Smooth muscle cell of the brain vasculature (primary cell): ENCODE measurements at places on chromosomes 5 and 9.

DNA sequence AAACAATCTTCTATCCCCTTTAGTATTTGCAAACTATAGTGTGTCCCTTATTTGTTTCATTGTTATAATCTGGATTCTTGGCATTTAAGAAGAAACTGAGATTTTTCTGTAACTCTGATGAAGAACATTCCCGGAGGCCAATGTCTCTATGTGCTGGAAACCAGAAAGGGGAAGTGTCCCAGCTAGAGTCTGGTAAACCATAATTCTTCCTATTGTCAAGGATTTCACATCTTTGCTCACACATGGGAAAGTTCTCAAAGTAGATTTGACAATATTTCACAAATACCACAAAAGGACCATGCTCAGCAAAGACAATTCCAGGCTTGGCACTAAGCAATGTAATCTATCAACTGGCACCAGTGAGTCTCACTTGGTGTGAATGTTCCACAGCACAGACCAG, 146.8 kb downstream of the MUSK start:
- DNase-seq: no peak

- no peak for DNase-seq
These were observed 53.7 kb downstream of the CERT1 start for GRCh38 chr5:75457691-75458090.

GRCh38 chr9:104987743-104988142, 59.8 kb upstream of the ABCA1 start:
- no peak for DNase-seq

DNA sequence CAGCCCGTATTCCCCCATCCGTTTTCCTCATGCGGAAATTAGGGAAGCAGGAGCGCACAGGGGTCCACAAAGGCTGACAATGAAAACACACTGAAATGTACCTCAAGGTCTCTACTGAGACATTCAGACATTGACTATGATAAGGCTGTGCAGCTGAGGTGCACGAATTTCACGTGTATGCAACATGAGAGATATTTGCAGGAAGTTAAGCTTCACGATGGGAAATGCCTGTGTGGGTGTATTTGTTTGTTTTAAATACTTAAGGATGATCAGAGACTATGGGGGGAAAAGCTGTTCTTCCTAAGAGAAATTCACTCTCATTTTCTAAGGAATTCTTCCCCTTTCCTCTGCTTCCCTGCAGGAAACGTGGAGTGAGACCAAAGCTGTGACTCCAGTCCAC, 2.6 kb upstream of the SPATA31E1 start:
- DNase-seq: no peak

DNA sequence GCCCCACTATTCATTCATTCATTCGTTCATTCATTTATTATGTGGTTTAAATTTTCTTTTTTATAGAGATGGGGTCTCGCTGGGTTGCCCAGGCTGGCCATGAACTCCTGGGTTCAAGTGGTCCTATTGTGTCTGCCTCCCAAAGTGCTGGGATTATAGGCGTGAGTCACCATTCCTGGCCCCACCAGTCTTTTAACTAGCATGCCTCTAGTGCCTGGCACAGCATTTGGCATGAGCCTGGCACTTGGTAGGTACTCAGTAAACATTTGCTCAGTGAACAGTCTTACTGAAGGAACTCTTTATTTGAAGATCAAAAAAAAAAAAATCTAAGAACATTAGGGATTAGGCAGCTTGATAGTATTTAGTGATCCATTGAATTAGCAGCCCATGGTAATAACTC, 98.1 kb downstream of the KDM4C start:
- DNase-seq: no peak

DNA sequence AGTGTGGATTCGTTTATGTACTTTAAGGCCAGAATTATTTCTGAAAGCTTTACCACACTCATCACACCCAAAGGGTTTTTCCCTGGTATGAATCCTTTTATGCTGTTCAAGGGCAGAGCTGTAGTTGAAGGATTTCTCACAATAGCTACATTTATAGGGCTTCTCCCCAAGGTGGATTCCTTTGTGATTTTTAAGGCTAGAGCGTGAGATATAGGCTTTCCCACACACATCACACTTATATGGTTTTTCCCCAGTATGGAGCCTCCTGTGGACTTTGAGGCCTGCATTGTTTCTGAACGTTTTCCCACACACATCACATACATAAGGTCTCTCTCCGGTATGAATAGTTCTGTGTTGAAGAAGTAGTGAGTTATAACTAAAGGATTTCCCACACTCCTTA, 11.2 kb downstream of the ZFP62 start:
- DNase-seq: no peak

DNA sequence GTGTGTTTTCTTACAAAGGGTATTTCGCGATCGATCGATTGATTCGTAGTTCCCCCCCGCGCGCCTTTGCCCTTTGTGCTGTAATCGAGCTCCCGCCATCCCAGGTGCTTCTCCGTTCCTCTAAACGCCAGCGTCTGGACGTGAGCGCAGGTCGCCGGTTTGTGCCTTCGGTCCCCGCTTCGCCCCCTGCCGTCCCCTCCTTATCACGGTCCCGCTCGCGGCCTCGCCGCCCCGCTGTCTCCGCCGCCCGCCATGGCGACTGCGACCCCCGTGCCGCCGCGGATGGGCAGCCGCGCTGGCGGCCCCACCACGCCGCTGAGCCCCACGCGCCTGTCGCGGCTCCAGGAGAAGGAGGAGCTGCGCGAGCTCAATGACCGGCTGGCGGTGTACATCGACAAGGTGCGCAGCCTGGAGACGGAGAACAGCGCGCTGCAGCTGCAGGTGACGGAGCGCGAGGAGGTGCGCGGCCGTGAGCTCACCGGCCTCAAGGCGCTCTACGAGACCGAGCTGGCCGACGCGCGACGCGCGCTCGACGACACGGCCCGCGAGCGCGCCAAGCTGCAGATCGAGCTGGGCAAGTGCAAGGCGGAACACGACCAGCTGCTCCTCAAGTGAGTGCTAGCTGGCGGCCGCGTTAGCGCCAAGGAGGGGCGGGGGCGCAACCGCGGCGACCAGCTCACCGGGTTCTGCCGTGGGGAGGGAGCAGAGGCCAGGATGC, 480 bp downstream of the LMNB1 start:
- DNase-seq: no peak

- DNase-seq: no peak
These were observed 103.6 kb upstream of the KLF9 start for GRCh38 chr9:70517926-70518610.

DNA sequence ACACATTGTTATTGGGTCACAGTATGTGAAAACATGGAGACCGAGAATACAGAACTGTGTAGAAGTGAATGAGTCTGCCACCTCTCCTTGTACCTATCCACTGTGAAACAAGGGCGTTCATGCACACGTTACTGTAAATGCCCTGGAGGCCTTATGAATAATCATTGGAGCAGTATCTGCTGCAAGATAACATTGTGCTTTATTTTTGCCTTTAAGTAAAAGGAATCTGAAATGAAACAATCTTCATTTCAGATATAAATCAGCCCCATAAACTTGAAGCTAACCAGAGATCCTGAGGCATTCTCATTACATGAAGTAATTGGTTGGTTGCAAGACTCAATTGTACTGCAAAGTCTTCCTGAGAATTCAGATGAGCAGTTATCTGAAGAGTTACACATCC, 419.6 kb downstream of the KDM4C start:
- DNase-seq: no peak

GRCh38 chr9:100186356-100186755, 87.3 kb downstream of the INVS start:
- DNase-seq: no peak

DNA sequence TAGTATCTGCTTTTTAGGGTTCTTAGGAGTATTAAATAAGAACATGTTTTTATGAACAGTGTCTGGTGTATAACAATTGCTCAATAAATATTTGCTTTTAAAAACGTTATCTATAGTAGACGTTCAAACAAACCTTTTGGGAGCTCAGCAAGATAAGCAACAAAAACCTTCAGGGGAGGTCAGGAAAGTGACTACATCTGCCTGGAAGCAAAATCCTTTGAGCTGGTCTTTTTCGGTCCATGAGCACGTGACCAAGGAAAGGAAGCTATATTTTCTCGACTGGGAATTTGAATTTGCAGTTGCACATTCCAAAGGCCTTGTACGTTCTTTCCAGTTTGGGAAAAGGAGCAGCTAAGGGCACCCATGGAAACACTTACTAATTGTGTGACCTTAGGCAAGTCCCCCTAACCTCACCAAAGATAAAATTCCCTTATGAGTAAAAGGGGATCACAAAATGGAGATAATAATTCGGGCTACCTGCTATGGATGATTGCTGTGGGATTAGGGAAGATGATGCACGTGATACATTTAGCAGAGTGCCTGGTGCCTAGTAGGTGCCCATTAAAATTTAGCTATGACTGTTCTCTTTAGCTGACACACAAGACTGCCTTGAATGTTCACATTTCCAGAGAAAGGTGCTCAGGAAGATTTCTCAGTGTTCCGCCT, 45.4 kb downstream of the PTTG1 start:
- no peak for DNase-seq

DNA sequence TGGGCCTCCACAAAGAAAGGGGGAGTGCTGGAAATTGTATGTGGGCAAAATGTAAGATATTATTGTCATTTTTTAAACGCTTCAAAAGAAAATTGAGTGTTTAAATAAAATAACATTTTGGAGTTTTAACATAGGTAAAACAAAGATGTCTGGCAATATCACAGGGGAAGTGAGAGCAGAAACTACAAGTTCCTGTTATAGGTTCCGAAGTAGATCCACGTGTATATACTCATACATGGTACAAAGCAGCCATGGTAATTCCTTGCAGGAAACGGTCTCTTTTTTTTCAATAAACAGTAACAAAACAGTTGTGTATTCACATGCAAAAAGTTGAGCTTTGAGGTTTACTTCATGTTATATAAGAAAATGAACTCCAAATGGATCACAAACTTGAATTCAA, 78.4 kb downstream of the MTRR start:
- DNase-seq: no peak

DNA sequence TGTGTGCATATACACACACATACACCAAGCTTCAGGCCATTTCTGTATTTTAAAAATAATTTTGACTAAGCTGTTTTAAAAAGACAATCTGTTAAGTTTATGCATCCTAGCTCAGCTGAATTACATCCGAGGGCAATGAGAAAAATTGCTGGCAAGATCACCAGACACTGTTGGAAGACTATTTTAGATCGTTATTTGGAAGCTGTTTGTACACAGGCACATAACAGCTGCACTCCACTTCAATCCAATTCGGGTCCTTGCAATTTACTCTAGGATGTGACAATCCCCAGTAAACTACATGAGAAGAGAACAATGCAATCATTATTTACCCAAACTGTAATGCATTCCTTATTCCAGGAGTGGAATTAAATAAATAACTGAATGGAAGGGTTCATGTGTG, 79.3 kb upstream of the RASA1 start:
- no peak for DNase-seq

- DNase-seq: no peak
These were observed 198.1 kb downstream of the TSSK1B start for GRCh38 chr5:113236536-113237288.

DNA sequence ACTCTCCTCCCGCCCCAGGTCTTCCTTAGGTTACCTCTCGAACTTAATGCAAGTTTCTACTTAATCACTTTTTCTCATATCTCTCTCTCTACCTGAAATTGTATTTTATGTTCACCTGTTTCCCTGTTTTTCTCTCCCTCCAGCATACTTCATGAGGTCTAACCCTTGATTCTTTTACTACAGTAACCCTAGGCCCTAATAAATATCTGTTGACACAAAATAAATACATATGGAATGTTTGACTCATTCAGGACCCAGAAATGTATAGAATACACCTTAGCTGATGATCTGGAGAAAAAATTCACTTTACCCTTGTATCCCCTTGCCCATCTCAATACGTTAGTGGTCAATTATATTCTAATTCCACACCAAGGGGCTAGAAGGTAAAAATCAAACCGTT, 250.9 kb upstream of the PTGER4 start:
- DNase-seq: no peak

- DNase-seq: no peak
These were observed 235.0 kb upstream of the NFIL3 start for GRCh38 chr9:91658513-91659105.

GRCh38 chr9:5629312-5630080, 589 bp downstream of the RIC1 start:
- no peak for DNase-seq

DNA sequence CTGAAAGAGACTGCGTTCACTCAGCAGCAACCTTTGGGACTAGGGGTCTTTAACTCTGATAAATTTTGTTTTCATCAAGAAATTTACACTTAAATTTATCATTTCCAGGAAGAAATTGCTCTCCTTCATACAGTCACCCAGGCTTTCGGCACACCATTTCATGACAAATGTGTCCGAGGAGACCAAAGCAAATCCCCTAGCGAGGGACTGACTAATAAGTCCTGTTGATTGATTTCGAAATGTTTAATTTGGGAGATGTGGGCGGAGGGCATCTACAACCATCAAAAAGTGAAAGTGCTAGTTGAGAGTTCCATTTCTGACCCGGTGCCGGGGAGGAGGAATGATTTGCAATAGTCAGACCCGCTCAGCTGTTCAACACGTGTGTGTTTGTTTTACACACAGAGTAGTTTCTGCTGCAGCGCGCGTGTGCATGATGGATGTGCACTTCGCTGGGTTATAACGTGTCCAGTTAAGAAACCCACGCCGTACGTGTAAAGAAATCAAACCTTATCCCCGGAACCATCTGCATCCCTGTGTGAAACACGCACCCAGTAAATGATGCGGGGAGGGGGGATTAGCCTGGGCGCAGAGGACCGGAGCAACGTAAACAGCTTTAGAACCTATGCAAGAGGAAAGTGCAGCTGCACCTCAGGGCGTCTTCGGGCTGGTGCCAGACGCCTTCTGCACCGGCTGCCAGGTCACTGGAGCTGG, 845 bp upstream of the NR4A3 start:
- no peak for DNase-seq

- no peak for DNase-seq
These were observed 16.1 kb downstream of the SH3GL2 start for GRCh38 chr9:17594961-17595360.

- DNase-seq: no peak
These were observed 60.5 kb downstream of the SYK start for GRCh38 chr9:90861826-90862740.

- DNase-seq: no peak
These were observed 32.4 kb upstream of the C5orf24 start for GRCh38 chr5:134813407-134813806.

DNA sequence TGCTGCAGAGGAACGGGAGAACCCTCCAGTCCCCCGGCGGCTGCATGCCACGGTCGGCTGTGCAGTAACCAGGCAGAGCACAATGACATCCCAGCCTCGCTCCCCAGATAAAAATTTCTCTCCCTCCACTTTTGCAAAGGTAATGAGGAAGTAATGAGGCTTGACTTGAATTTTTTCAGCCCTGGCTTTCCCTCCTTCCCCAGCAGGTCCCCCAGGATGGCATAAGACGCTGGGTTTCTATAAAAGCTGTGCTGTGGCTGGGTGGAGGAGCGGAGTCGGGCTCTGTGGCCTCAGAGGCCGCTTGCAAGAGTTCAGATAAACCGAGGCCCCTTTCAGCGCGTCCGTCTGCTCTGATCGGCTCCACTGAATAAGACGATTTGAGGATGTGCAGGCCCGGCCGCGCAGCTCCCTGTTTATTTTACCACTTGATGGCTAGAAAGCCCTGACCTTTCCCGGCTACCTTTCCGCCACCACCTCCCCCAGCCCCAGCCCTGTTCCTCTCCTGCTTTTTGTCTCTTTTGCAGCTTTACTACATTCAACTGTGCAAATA, 351.9 kb upstream of the IRX2 start:
- DNase-seq: no peak
